HFF-Myc (cell line): ENCODE measurements at places on chromosomes 7 and 10.
A peak's percentile ranks its signal among the peaks of the same experiment; 100 is the strongest.

DNA sequence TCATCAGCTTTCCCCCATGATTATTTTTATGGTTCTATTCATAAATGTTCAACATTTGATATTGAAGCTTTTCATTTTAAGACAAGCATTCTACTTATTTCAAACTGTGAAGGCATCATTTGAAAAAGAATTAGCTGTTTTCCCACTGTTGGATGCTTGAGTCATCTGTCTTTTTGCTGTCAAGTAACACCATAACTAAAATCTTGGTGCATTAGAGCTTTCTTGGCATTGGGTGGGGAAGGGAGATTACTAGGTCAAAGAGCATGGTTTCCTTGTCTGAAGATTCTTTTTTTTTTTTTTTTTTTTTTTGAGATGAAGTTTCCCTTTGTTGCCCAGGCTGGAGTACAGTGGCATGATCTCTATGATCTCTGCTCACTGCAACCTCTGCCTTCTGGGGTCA is 68.5 kb downstream of the CTBP2 start:
- no peak for DNase-seq

DNA sequence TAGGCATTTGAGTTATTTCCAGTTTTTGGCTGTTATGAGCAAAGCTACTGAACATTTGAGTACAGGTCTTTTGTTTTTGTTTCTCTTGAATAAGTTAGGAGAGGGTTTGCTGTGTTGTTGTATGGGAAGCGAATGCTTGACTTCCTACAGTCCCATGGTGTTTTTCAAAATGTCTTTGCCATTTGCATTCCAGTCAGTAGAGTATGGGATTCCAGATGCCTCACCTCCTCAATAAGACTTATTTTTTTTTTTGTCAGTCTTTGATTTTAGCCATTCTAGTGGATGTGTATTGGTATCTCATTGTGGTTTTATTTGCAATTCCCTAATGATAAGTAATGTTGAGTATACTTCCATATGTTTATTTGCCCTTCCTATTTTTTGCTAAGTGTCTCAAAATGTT is 19.4 kb downstream of the CDK13 start:
- DNase-seq, result no peak

DNA sequence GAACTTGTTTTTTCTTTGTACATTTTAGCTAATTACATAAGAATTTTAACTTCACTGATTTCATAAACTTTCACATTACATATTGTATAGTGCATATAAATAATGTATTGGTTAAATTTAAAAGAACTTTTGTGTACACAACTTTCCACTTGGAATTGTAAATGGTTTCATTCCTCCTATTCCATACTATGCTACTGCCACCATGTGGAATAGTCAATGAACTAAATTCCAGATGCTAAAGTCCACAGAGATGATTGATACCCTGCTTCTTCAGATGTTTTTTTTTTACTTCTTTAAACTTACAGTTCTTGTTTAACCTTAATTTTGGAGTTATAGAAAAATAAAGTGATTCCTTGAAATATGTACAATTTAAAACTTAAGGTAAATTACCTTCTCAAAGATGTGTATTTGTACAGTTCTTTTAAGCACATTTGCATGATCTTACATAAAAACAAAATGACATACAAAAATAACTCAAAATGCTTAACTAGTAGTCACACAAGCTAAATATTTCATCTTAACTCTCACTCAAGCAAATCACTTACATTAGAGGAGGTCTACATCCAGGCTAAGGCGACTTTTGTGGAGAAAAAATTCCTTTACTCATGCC is 247.6 kb upstream of the HGF start:
- DNase-seq, result no peak

DNA sequence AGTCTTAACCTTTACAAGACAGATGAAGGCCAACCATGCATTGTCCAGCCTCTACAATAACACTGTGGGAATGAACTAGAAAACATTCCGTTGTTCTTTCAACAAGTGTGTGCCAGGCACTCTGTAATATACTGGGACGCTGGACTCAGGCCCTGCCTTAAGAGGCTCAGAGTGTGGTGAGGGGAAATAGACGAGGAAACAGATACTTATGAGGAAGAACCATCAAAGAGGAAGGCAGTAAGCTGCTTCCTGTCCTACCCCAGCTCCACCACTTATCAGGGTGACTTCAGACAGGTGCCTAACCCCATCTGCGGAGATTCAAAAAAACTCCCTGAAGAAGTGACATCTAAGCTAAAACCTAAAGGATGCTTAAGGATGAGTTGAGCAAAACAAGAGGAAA is 8.9 kb upstream of the TRIM8 start:
- DNase-seq, result no peak

GRCh38 chr10:88114368-88114767 is 250.9 kb downstream of the PTEN start:
- DNase-seq, result no peak

- DNase-seq, result no peak
These were observed 126.6 kb downstream of the SORBS1 start for GRCh38 chr10:95434583-95434982.

- no peak for DNase-seq
These were observed 83.6 kb upstream of the MKI67 start for GRCh38 chr10:128209862-128210214.

GRCh38 chr7:55128693-55129394 is 110.0 kb downstream of the EGFR start:
- DNase-seq, result no peak

DNA sequence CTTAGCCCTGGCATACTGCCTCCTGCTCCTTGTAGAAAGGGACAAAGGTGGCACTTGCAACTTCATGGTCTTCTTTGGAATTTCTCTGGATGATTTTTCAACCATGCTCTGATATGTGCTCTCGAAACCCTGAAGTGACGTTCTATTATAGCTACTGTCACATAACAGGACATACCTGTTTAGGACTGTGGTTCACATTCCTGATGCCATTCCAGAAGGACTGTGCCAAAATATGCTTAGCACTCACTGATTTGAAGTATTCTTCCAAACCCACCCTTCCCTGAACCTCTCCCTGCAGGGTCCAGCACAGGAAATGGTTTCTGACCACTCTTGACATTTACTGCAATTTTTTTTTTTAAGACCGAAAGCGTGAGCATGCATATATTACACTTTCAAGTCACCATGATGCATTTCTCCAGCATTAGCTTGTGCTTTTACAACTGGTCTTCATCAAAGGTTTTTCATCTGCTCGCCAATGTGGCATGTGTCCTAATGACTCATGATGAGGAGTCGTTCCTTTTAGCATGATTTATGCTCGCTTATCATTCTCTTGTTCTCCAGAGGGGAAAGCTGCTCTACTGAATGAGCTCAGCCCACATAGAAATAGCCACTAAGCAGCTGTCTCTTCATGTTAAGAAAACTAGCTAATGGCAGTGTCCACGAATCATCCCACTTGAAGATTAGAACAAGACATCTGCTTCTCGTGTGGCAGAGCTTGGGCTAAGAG is 135.2 kb downstream of the ADAM12 start:
- DNase-seq, result peak; percentile 99

DNA sequence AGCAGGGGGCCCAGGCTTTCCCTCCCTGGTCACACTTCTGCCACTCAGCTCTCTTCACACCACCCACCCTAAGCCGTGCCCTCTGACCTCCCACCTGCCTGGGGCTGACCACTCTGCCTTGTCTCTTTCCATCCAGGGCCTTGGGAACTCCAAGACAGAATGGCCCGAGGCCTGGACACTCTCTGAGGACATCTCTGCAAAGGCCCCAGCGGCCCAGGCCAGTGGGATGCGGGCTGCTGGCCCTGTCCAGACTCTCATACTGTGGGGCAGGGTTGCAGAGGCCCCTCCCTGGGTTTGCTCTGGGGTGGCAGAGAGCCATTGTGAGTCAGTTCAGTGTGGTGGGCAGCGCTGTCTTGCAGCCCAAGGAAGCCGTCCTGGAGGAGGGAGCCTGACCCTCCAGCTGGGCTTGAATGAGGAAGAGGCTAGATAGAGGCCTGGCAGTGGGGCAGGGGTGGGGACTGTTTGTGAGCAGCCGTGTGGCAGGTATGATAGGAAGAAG is 39.9 kb upstream of the RABGEF1 start:
- no peak for DNase-seq

- DNase-seq, result no peak
These were observed 85.8 kb downstream of the CTNNA3 start for GRCh38 chr10:67609996-67610793.
